ENCODE measurements at places on chromosomes 5 and 9.

- DNase-seq = peak; percentile 11
Observed at GRCh38 chr9:126397056-126397455, 70.4 kb downstream of the MVB12B start.

- DNase-seq = no peak
Observed at GRCh38 chr5:14063138-14063537, 80.0 kb upstream of the TRIO start.

DNA sequence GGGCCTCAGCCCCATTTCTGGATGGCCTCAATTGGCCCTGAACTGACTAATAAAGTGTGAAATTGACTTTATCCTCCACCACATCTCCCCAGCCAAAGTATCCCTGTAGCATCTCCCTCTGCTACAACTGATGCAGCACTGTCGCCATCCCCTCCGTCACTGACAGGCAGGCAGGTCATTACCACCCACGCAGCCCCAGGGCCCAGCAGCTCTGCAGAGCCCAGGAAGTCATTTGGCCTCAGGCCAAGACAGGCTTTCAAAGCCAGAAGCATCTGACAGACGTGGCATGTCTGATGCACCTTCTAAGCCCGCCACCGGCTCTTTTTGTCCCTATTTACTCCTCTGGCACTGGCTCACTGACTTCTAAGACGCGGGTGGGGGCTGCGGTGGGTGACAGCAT is 65.3 kb downstream of the ARHGEF37 start:
- peak; percentile 18 for DNase-seq

DNA sequence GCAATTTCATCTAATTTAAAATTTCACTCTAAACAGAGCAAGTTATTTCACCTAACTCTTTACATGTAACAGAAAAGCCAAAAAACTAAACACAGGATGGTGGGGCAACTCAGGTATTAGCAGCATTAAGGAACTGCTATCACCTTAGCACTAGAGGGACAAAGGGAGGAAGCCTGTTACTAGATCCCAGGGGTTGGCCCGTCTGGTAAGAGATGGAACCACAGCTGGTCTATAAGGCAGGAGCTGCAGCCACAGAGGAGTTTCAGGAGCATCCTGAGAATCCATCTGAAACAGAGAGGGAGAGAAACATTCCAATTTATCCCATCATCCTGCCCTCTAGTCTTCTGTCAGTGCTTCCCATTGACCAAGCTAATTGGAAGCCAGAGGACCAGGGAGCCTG is 300.3 kb downstream of the MRPS30 start:
- no peak for DNase-seq
